ENCODE measurements at places on chromosomes 5 and 9.

DNA sequence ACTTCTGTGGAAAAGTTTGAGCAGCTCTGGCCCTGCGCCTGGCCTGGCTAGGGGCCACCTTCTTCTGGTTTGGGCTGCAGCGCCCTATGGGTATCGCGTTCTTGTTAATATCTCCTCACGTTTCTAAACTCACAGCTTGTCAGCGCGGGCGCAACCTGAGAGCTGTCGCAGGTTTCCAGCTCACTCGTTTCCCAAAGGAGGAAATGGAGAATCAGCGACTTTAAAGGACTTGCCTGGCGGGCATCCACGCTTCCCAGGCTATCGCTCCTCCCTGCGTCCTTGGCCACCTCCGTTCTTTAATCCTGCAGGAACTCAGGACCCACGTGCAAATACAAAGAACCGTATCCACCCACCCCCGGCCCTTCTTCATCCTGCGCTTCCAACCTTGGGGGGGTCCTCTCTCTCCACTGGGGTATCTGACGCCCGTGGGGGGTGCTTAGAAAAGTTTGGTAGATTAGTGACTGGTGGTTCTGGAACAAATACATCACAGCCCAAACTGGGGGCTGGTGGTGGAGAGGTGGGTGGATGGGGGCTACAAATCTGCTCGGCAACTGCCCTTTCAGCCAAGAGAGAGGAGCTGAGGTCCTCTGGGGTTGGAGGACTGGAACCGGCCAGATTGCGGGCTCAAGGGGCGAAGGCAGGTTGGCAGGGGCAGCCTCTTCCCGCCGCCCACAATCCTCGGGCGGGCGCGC is 578 bp upstream of the PSAT1 start:
- no peak for DNase-seq

DNA sequence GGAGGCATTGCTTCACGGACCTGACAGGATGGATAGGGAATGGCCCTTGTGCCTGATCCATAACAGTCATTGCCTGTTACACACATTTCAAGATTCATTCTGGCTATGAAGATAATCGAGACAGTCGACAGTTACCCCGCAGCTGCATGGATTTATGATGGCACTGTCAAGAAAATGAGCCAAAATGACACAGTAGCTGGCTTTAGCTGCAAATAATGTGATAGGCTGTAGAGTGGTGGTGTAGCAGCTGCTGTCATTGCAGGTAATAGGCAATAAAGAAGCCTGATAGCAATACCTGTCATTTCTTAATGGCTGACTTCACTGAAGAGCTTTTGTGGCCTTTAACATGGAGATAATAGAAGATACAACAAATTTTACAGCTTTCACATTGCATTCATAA is 1085.2 kb upstream of the ARRDC3 start:
- no peak for DNase-seq

- no peak for DNase-seq
Observed at GRCh38 chr5:173907686-173908371, 19.7 kb downstream of the CPEB4 start.

GRCh38 chr9:113368982-113369854 is 7.6 kb downstream of the HDHD3 start:
- no peak for DNase-seq

DNA sequence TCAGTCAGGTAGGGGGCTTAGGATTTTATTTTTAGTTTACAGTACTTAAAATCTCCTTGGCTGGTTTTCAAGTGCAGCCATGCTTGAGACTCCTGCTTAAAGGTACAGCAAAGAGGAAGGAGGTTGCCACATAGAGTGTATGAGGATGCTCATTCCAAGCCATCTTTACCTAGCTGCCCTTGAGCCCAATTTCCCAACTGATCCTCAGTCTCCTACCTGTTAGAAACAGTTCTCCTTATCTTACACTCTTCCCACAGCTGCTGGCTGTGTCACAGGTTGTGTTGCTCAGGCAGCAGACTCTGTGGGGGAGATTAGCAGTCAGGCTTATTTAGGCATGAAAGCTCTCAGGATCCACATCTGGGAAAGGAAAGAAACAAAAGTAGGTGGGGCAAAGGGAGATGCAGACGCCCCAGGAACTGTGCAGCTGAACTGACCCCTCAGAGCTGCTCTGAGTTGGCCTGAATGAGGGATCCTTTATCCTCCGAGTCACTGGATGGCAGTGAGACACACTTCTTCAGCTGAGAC is 95.1 kb downstream of the NMUR2 start:
- DNase-seq, result no peak

DNA sequence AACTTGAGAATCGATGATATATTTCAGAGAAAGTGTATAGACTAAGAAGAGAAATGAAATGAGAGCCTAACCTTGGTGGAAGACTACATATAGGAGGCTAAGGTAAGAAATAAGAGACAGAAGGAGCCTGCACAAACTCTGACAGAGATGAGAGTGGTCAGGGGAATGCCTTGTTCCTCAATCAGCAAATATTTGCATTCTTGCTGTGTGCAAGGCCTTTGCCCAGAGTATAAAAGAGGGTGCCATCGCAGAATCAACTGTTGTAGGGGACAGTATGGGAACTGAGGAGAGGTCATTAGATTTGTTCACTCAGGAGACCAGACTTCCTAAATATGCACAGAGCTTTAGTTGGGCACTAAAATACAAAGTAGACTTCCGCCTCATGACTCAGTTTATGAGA is 137.2 kb downstream of the ATG10 start:
- DNase-seq, result no peak

DNA sequence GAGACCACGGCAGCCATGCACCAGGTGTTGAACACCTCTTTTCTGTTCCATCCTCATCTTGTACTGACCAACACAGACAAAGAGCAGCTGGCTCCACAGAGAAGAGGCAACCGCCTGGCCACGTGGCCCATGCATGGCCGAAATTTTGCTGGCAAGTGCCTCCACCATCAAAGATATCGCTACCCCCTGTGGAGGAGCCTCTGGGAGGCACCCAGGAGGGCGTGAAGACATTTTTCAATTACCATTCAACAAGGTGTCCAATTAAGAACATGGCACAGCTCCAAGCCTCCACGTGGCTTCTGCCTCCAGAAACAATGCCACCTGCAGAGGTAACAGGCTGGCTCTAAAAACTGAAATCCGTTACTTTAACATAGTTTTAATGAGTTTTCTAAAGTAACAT is 54.4 kb upstream of the CKS2 start:
- DNase-seq, result no peak

DNA sequence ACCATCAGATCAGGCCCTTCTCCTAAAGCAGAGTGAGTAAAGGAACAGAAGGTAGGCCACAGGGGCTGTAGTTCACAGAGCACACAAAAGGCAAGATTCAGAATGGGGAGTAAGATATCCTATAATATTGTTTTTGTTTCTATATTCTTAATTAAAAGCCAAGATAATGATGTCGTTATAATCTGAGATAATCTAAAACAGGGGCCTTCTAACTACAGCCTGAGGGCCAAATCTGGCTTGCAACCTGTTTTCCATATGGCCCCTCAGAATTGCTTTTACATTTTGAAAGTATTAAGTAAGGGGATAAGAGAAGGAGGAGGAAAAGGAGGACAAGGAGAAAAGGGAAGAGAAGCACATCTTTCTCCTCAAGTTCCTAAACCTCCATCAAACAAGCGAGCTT is 435.8 kb downstream of the CSNK1G3 start:
- DNase-seq, result no peak

GRCh38 chr9:79559495-79560181 is 12.1 kb upstream of the TLE4 start:
- DNase-seq, result no peak

GRCh38 chr5:159091065-159091464 is 8.7 kb downstream of the EBF1 start:
- no peak for DNase-seq

GRCh38 chr5:107216587-107216986 is 454.1 kb downstream of the EFNA5 start:
- no peak for DNase-seq

- DNase-seq, result no peak
Observed at GRCh38 chr5:10862085-10862484, 101.1 kb upstream of the DAP start.

DNA sequence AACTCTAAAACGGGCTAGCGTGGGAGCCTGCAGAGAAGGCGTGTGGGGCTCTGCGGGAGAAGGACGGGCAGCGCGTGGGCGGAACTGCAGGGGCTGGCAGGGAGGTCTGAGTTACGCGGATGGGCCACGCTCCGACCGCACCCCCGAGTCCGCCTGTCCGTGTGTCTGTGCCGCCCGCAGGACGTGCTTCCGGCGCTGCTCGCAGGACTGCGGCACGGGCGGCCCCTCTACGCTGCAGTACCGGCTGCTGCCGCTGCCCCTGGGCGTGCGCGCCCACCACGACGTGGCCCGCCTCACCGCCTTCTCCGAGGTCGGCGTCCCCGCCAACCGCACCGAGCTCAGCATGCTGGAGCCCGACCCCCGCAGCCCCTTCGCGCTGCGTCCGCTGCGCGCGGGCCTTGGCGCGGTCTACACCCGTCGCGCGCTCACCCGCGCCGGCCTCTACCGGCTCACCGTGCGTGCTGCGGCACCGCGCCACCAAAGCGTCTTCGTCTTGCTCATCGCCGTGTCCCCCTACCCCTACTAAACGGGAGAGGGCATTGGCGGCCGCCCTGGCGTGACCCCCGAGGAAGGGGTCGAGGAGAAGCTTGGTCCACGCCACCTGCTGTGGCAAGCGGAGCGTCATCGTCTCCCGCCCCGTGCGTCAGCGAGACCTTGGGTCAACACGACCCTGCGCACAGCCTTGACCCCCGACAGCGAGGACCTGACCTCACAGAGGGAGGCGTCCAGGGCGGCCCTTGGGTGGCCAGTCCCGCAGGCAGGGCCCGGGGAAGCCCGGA is 11.4 kb upstream of the ASS1 start:
- DNase-seq, result peak; percentile 13

GRCh38 chr5:79816014-79816413 is 126.4 kb downstream of the CMYA5 start:
- DNase-seq, result no peak

DNA sequence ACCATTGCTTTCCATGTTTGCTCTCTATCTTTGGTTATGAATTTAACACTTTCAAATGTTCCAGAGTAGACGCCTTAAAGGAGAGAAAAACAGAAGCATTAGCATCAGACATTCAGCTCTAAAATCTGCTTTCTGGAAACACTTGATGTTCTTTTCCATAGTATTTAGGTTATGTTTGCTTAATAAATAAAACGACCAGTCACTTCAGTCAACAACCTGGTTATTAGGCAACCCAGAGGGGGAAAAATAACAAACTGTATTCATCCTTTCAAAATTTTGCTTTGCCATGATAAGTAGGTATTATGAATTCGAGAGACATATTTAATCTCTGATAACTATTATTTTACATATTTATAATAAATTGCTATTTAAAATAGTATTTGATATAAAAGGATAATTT is 1044.7 kb downstream of the CDH9 start:
- DNase-seq, result no peak

GRCh38 chr9:5854063-5854790 is 21.3 kb upstream of the ERMP1 start:
- no peak for DNase-seq

GRCh38 chr5:24737163-24737562 is 92.4 kb upstream of the CDH10 start:
- DNase-seq, result no peak

DNA sequence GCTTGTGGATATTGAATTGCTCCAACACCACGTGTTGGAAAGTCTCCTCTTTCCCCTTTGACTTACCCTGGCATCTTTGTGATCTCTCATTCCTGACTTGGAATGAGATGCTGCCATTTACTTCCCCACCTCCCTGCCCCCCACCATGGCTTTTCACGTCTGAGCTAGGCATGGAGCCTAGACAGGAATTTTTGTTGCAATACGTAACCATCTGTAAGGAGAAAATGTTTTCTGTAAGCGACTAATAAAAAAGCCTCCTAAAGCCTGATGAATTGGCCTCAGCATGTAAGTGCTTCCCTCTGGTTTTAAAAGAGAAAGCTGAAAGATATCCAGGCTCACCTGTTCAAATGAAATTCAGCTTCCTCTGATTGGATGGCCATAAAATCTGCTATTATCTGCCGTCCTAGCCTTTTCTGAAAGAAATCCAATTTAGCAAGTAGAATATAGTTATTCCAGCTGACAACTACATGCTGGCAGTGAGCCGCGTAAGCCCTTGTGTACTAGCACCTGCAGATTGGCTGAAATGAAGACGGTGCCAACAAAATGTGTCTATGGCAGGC is 200.1 kb downstream of the NSG2 start:
- DNase-seq, result no peak

DNA sequence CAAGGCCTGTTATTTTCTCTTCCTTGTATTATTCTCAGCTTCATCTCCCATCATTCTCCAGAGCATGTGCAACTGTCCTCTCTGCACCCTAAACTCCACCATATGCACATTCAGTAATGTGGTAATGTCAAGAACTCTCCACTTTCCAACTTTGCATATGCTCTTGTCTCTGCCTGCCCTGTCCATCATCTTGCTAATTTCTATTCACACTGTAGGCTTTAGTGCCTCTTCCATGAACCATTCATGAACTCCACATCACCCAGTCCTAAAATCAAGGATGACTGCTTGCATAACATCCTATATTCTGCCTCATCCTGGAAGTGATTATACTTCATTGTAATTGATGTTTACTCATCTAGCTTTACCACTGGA is 354.8 kb downstream of the PDE4D start:
- no peak for DNase-seq

- no peak for DNase-seq
Observed at GRCh38 chr9:13991395-13991794, 322.5 kb downstream of the NFIB start.

DNA sequence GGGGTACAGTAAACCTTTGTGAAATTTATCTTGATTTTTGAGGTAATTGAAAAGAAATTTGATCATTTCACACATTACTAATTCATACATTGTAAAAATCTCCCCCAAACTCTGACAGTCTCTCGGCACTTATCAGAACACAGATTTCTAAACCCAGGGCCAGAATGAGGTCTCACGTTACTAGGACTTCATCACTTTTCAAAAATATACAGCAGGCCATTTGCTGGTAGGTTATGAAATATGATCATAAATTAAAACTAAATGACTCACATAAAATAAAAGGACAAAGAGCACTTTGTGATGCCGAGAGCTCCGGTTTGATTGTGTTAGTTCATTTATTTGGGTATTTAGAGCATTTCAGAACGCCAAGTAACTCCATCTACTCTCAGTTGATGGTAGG is 17.0 kb downstream of the MSX2 start:
- DNase-seq, result no peak

DNA sequence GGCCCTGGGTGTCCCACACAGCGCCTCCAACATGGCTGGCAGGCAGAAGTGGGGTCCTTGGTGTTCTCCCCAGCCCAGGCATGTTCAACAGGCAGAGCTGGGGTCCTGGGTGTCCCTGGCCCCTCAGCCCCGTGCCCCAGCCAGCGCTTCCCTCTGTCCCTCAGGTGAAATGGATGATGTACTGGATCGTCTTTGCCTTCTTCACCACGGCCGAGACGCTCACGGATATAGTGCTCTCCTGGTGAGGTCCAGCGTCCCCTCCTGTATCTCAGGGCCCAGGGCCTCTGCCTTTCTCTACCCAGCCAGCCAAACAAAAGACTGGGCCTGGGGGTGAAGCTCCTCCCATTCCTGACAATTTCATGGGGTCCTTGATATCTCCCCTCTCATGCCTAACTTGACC is 2.4 kb downstream of the REEP2 start:
- DNase-seq, result no peak

- DNase-seq, result no peak
Observed at GRCh38 chr9:135512241-135512603, 9.0 kb upstream of the LCN1 start.

All from CD4-positive, alpha-beta T cell treated with Interleukin-12 subunit alpha and Interleukin-12 subunit beta, for 1 hour (primary cell).